ENCODE measurements at places on chromosomes 3 and 15.

- DNase-seq, result no peak
These were observed 21.8 kb upstream of the ATP13A5 start for GRCh38 chr3:193400304-193400703.

GRCh38 chr15:48565560-48566482 lies 79.7 kb downstream of the FBN1 start:
- no peak for DNase-seq

DNA sequence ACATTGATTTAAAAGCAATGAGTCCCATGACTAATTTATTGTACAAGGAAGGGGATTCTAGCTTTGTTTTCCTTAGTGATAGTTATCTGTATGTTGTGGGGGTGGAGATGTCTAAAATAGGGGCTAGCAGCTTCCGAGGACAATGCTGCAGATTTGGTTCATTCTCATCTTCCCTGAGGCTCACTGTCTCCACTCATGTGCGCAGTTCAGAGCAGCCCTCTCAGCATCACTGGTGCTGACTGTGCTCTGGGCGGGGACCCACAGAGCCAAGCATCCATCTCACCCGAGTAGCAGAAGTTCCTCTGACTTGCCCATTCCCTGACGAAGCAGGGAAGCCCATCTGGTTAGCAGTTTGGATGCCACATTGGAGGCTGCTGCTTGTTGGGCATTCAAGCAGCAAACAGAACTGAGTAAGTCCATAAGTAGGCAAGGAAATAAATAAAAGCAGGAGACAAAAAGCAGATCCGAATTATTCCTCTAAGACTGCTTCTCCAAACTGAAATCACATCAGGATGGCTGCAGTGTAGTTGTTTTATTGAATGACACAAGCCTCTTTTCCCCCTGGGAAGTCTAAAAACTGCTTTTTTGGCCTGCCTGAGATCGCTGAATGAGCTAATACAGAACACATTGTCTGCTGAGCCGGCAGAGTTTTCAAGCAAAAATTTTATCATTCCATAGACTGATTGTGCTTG lies 27.5 kb downstream of the RARB start:
- no peak for DNase-seq

- DNase-seq, result no peak
These were observed 61.2 kb upstream of the LRTM1 start for GRCh38 chr3:54988838-54989630.

GRCh38 chr3:24843955-24844354 lies 349.3 kb upstream of the THRB start:
- DNase-seq, result no peak

DNA sequence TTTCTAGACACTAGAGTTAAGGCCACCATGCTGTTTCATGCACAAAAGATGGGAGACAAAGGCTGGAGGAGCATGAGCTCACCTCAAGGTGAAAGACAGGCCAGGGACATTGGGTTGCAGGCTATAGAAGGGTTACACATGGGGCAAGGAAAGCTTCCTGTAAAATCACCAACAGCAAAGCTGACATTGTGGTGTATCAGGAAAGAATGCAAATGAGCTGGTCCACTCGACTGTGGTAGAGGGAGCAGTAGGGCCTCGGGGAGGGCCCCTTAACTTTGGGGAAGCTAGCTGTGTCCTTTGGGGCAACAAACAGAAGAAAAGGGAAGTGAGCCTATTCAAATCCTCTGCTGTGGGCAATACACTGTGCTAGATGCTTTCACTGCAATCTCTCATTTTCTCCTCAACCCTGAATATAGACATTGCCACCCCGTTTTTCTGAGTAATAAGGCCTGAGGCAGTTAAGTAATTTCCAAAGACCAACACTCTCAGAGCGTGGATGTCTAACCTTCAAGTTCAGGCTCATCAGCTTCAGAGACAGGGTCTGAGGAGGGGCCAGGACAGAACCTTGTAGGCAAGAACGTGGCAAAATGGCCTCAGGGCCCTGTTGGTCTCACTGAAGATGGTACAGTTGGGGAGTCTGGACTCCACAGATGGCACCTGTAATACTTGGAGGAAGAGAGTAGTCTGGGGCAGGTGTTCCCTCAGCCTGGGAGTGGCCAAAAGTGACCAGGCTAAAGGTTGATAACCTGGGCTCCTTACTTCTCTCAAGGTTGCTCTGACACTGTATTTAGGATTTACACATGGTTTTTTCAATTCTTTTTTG lies 24.1 kb downstream of the CX3CR1 start:
- no peak for DNase-seq

DNA sequence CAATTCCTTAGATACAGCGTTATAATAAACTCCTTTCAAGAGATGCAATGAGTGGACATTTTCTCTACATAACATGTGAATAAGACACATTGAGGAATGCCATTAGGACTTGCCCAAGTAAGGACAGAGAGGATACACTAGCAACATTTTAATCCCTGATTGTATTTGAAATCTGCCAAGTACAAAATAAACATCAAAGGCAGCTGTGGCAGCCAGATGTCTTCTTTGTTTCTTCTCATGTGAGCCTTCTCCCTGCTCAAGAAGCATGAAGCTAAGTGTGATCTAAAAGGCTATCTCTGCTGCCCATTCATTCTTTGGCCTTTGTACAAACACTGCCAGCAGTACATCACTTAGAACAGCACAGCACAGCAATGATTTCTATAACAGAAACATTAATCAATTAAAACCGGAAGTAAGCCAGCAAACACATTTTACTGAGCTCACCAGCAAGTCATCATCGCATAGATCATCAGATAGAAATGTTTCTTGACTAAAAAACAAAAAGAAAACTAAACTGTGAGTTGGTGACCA lies 364.0 kb downstream of the CNTN6 start:
- no peak for DNase-seq

DNA sequence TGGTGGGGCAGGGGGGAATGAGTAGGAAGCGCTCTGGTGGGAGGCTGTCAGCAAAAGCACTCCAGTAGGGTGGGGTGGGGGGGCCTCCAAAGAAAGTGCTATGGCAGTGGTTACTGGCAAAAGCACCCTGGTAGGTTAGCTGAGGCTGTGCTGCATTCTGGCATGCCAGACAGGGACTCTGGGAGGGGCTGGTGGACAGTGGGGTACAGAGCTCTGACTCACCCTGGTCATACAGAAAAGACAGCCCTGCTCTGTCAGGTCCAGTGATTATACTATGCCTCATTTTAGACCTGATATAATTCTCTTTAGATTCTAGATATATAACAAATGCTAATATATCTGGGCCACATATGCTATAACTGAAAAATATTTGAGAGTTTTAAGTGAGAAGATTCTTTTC lies 82.8 kb upstream of the CPNE4 start:
- DNase-seq, result no peak

- DNase-seq, result no peak
These were observed 51.3 kb downstream of the TIPARP start for GRCh38 chr3:156725682-156726081.

- no peak for DNase-seq
These were observed 333.7 kb downstream of the CTNNB1 start for GRCh38 chr3:41532976-41533375.

- DNase-seq, result no peak
These were observed 124.4 kb downstream of the B3GALNT1 start for GRCh38 chr3:160980740-160981139.

DNA sequence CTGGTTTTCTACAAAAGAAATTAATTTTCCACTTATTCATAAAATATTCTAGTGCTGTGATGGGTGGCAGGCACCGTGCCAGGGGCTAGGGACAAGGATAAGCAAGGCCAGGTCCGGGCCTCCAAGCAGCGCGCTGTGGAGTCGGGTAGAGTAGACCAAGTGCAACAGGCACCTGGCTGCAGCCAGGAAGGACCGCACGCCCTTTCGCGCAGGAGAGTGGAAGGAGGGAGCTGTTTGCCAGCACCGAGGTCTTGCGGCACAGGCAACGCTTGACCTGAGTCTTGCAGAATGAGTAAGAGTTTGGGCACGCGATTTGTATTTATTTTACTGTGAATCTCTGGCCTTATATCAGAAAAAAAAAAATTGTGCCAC lies at the start of gene CASR:
CASR (plus strand) TSS at position 148 of the 372 bp plus-strand sequence. CDS start 70,522 bp downstream, outside the sequence.
- no peak for DNase-seq

GRCh38 chr3:14422016-14422963 lies 19.9 kb downstream of the SLC6A6 start:
- DNase-seq, result no peak

- no peak for DNase-seq
These were observed 282.9 kb upstream of the COL8A1 start for GRCh38 chr3:99355465-99355864.

- DNase-seq, result no peak
These were observed 23.4 kb upstream of the CLK3 start for GRCh38 chr15:74592222-74592621.

DNA sequence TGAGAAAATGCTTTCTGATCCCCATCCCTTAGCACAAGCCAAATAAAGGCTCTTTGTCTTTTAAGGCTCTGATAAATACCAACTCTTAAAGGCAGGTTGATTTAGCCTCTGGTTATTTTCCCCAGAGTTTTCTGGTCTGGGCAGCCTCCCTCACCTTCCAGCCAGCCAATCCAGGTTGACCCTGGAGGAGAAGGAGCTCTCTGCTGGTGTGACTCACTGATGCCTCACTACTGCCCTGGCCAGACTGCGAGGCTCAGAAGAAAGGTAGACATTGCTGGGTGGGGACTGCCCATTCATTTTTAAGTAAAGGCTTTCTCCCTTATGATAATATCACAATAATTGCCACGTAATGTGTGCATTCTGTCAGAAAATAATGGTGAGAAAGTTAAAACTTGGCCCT lies 37.1 kb downstream of the SLCO3A1 start:
- DNase-seq, result no peak

- DNase-seq, result no peak
These were observed 55.4 kb downstream of the BFSP2 start for GRCh38 chr3:133455281-133455680.

DNA sequence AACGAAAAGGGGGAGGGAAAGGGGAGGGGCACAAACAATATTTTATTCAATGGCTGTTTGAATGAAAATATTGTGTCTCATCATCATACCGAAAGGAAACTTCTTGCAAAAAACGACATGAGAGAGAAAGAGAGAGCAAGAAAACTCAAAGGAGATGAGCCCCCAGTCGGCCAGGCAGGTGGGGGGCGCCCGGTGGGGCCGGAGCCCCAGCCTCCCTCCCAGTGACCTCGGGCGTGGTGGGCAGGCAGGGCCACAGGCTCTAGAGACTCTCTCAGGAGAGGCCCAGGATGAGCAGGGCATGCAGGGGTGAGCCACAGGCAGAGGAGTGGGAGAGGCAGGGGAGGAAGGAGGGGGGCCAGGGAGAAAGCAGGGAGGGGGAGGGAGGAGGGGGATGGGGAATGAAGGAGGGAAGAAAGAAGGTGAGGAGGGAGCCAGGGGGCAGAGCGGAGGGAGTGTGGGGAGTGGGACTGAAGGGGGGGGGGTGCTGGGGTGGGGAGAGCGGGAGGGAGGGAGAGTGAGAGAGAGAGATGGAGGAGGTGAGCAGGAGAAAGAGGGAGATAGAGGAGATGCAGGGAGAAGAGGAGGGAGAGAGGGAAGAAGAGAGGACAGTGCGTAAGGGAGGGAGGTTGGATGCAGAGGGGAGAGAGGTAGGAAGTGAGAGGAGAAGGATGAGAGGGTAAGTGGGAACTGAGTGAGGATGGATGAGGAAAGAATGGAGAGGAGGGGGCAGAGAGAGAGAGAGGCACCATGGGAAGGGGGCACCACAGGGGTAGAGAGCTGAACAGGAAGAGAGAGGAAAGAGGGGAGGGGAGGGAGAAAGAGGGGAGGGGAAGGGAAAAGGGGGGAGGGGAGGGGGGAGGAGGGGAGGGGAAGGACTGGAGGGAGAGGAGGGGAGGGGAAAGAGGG lies 14.1 kb upstream of the TMEM115 start:
- no peak for DNase-seq

GRCh38 chr3:134333522-134334181 lies 40.6 kb downstream of the AMOTL2 start:
- no peak for DNase-seq

DNA sequence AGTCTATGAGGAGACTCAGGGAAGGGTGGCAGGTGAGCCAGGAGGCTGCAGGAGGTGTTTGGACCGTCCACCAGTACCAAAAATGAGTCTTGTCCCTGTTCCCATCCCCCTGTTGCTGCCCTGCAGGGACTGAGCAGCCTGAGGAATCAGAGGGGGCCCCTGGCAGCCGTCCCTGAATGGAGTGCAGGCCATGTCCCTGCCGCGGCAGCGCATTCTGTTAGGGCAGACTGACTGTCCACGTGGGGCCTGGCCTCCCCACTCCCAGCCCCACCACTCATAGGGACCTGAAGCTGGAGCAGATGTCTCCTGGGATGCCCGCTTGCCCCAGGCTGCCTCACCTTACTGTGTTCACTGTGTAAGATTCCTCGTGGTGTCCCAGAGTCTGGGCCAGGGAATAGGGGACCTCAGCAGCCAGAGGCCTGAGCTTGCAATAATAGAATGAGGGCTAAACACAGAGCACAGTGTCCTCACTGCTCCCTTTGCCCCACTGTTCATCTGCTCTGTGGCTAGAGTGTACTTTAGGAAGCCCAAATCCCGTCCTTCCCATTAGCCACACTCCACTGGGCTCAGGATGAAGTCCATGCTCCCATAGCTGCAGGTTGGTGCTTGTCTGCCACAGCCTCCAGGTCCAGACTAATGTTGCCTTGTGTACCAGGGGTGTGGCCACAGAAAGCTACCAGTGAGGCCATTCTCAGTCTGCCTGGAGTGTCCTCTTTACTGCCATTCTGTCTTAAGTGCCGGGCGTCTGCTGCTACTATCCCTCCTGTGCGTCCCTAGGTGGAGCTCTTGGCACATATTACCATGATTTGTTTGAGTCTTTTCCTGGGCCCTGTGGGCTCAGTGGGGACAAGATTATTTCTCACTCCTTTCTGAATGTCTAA lies 63.2 kb downstream of the HCN4 start:
- DNase-seq, result no peak

DNA sequence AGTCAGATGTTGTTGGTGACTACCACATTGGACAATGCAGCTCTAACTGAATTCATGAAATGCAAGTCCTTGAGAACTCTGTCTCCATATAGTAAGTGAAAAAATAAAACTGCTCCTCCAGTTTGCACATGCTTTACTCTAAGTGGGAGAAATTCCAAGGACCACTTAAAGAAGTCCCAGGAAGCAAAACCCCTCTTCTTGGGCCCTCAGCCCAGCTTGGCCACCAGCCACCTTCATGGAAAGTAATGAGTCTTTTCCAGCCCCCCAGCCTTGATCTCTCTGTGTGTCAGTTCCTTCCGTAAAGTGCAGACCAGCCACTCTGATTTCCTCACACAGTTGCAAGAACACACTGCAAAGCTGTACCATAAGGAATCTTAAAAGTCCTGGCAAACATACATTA lies 34.5 kb downstream of the DAPK2 start:
- no peak for DNase-seq

DNA sequence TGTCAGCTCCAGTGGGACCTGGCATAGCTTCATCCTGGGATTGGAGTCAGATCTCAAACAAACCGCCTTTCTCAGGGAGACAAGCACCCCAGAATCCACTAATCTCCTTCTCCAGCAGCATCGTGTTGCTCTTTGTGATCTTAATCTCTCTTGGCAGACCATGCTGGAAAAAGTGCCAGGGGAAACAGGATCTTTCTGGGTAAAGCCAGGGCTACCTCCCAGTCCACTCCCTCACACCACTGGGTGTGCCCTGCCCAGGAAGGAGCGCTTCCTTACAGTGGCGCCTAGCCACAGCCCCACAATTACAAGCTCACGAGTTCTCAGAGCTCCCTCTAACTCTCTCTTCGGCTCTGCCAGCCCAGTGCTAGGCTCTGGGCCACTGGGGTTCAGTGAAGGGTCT lies 32.2 kb downstream of the RPLP1 start:
- no peak for DNase-seq

GRCh38 chr3:26964313-26964712 lies 341.7 kb downstream of the LRRC3B start:
- DNase-seq, result no peak

Data from activated T-helper 1 cell treated with Interleukin-2 at 50 U/mL for 16 hours (primary cell).